Activated naive CD4-positive, alpha-beta T cell treated with anti-CD3 and anti-CD28 coated beads, Interleukin-2, amount 50 U/mL, for 72 hours (primary cell): ENCODE measurements at places on chromosomes 3 and 15. TPM values are rescaled to one million over a fixed set of nuclear protein-coding genes. Genes with fewer than 3 reads are reported as not detected.

GRCh38 chr15:45573961-45574629 lies 13.1 kb upstream of the BLOC1S6 start:
- DNase-seq = peak; percentile 12

DNA sequence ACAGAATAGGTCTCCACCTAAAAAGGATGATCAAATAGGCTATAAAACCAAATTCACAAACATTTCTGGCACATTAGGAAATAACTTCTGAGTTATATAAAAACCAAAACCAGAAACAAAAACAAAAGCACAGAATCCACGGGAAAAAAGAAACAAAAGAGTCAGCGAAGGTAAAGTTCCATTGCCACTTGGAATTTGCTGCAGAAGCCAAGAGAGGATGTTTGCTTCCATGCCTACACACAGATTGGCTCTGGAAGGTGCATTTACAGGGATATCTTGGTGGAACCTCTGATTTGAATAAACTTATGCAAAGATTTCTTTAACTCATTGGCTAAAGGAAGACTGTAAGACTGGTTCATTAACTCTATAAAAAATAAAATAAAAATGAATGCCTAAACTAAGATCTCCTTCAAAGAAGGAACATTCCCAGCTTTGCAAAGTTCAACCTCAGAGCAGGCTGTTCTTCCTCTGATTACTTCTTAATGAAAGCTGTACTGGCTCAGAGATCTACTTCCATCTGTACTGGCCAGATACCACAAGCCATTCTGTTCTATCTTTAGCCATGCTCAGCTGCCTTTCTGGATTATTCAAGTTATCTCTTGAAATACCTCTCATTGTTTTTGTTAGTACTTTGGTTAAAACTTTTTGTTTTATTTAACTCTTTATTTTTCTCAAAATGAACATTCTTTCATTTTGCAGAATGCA lies 537.5 kb upstream of the CCDC54 start:
- no peak for DNase-seq

DNA sequence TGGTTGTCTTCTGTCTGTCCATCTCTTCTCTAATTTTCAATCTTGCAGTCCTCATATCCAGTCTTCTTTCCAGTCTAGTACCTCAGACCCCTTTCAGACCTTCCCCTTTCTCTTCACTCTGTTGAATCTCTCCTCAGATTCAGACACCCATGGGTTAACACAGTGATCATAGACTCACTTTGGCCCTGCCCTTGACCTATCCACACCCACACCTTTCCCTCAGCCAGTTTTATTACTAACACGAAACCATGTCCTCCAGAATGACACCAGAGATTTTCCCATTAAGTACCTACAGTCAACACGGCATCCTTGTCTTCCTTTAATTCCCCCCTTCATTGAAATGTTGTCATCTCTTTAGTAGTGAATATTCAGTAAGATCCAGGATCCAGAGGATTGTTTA lies 74.5 kb upstream of the UBE2E2 start:
- DNase-seq = no peak

- DNase-seq = no peak
Measured at GRCh38 chr3:17833786-17834559, 91.5 kb upstream of the TBC1D5 start.

- no peak for DNase-seq
Measured at GRCh38 chr15:74281147-74282133, 45.3 kb downstream of the CCDC33 start.

- DNase-seq = no peak
Measured at GRCh38 chr3:29415482-29416223, 134.8 kb downstream of the RBMS3 start.

GRCh38 chr3:8152821-8153418 lies 348.7 kb upstream of the LMCD1 start:
- no peak for DNase-seq

DNA sequence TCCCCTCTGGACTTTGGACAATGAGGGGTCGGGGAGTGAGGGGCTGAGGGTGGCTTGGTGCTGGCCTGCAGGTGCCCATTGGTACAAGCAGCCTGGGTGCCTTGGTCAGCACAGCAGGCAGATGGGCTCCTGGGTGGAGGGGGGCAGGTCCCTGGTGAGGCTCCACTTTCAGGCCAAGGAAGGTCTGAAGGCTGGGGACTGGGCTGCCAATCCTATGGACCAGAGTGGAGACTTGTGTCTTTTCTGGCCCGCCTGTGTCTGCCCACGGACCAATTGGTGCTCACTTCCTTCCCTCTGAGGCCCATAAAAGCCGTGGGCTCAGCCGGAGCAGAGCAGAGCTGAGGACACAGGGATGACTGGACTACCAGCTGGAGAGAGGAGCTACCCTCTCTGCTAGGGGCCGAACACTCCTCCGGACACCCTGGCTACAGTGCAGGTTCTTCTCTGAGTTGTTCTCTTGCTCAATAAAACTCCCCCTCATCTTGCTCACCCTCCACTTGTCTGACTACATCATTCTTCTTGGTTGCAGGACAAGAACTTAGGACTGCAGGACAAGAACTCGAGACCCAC lies 31.9 kb upstream of the IREB2 start:
- no peak for DNase-seq

CD96 gene
- 97.9 TPM for total RNA-seq

GPR149 gene
- not detected for total RNA-seq

GRCh38 chr3:138940446-138940845 lies 6.5 kb downstream of the FOXL2 start:
- peak; percentile 6 for DNase-seq

- DNase-seq = no peak
Measured at GRCh38 chr15:61032600-61033286, 196.4 kb downstream of the RORA start.

GRCh38 chr3:45560281-45560971 lies 34.1 kb upstream of the LIMD1 start:
- DNase-seq = no peak

DNA sequence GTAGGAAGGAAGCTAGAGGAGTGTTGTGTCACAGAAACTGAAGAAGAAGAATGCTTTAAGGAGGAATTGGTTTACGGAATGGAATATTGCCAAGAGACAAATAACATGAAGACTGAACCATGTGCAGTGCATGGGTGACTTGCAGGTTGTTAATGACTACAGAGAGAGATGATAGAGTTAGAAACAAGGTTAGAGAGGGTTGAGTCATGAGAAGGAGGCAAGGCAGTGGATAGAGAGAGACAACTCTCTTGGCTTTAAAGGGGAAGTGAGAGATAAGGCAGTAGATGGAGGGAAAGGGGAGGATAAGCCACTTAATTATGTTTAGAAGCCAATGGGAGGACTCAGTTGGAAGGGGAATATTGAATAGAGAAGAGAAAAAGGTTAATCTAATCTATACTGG lies 119.3 kb upstream of the CCNL1 start:
- no peak for DNase-seq

- DNase-seq = no peak
Measured at GRCh38 chr3:70873686-70874085, 561.2 kb upstream of the MDFIC2 start.

AQP9 gene
- not detected for total RNA-seq

DNA sequence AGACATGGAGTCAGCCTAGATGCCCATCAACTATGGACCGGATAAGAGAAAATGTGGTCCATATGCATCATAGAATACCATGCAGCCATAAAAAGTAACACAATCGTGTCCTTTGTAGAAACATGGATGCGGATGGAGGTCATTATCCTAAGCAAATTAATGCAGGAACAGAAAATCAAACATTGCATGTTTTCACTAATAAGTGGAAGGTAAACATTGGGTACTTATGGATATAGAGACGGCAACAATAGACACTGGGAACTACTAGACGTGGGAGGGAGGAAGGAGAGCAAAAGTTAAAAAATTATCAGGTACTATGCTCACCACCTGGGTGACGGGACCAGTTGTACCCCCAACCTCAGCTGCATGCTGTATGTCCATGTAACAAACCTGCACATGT lies 2.5 kb downstream of the PLD1 start:
- no peak for DNase-seq

MESP2 gene
- total RNA-seq = not detected

GRCh38 chr3:50617096-50617791 lies at the start of gene MAPKAPK3:
MAPKAPK3 (plus strand) TSS chr3:50617151; CDS start chr3:50617566, 415 bp downstream.
- DNase-seq = no peak

GRCh38 chr3:137468446-137468845 lies 295.7 kb upstream of the SOX14 start:
- no peak for DNase-seq

B3GALNT1 gene
- 1.4 TPM for total RNA-seq

- no peak for DNase-seq
Measured at GRCh38 chr3:183958775-183959174, 58.9 kb downstream of the ABCC5 start.

- no peak for DNase-seq
Measured at GRCh38 chr3:5305684-5305989, 118.1 kb downstream of the EDEM1 start.

SUSD5 gene
- total RNA-seq = not detected

BRK1 gene
- 99.2 TPM for total RNA-seq

GRCh38 chr3:173986861-173987410 lies 589.4 kb downstream of the NLGN1 start:
- DNase-seq = no peak

ADPRH gene
- 3.4 TPM for total RNA-seq

GRCh38 chr3:99348451-99348850 lies 289.9 kb upstream of the COL8A1 start:
- DNase-seq = no peak

SEMA7A gene
- 53.6 TPM for total RNA-seq

DNA sequence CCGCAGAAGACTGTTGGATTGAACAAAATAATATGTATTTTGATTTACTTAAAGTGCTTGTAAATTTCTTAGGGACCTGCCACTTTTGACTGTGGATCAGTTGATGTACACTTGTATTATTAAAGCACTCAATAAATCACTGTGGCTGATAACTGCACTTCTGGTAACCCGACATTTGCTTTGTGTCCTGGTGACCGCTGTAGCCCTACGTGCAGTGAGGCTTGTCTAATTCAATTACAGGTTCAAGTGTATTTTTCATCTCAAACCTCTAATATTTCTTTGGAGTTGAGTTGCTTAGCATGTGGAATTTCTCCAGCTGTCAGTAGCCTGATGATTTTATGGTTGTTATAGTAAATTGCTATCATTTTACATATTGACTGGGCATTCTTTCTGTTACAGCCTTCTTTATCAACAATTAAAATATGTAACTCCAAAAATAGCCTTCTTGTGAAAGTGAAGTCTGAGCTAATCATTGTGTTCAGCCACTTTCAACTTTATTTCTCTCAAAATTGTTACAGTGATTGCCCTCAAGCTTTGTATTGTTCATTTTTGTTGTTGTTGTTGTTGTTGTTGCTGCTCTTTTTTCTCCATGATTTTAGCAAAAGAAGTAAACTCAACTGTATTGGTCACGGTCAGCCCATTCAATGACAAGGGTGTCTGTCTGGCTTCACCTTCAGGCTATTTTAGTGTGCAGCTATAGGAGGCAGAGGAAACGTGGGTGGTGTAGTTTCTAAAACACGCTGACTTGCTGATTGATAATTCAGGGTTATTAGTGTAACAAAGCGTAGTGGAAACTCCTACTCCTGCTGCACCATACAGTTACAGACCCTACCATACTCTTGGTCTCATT lies 215.1 kb upstream of the UBE2E1 start:
- no peak for DNase-seq

SPATA12 gene
- total RNA-seq = not detected

CCR1 gene
- 0.19 TPM for total RNA-seq

ERC2 gene
- total RNA-seq = not detected

DNA sequence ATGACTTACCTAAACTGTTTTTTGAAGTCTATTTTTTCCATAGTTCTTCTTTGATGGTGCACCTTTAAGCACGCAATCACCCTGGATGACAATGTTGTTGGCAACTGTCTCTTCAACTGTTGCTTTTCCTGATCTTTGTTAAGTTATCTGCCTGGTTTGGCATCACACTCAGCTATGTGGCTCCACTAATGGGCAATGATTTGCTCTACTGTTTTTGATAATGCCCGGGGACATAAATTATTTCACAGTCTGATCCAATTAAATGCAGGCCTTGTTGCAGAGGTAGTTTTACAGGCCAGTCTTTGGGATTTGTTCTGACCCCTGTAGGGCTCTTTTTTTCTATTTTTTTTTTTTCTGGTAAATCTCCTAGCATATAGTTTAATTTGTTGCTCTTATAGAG lies 436.3 kb downstream of the ZNF385D start:
- no peak for DNase-seq

ZNF662 gene
- total RNA-seq = 1.7 TPM

GOLGA6D gene
- total RNA-seq = 0.14 TPM

TM4SF18 gene
- not detected for total RNA-seq

- no peak for DNase-seq
Measured at GRCh38 chr3:127607675-127608361, 9.6 kb downstream of the MCM2 start.

GOLGA6L10 gene
- total RNA-seq = 0.57 TPM

CLDN1 gene
- total RNA-seq = 11.4 TPM

LIPH gene
- total RNA-seq = not detected
